ENCODE measurements at places on chromosomes 7 and 10. TPM values are rescaled to one million over a fixed set of nuclear protein-coding genes. Genes with fewer than 3 reads are reported as not detected.

GRCh38 chr7:91814189-91814588, 66.3 kb downstream of the MTERF1 start:
- DNase-seq = no peak

DNA sequence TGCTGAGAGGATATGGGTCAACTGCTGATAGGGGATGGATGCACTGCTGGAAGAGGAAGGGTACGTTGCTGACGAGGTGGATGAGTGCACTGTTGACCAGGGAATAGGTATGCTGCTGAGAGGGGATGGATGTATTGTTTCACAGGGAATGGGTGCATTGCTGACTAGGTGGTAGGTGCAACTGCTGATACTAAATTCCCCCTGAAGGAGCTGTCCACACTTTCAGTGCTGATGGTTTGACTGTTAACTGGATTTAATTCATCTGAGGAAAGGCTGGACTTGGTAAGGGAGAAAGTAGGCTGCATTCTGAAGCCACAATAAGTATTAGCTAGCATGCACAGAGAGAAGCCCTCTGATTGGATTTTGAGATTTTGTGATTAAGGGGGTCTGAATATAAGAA, 1196.8 kb upstream of the PHF14 start:
- no peak for DNase-seq

GRCh38 chr10:5589661-5590511, 65.1 kb downstream of the CALML3 start:
- DNase-seq = peak; percentile 65

DNA sequence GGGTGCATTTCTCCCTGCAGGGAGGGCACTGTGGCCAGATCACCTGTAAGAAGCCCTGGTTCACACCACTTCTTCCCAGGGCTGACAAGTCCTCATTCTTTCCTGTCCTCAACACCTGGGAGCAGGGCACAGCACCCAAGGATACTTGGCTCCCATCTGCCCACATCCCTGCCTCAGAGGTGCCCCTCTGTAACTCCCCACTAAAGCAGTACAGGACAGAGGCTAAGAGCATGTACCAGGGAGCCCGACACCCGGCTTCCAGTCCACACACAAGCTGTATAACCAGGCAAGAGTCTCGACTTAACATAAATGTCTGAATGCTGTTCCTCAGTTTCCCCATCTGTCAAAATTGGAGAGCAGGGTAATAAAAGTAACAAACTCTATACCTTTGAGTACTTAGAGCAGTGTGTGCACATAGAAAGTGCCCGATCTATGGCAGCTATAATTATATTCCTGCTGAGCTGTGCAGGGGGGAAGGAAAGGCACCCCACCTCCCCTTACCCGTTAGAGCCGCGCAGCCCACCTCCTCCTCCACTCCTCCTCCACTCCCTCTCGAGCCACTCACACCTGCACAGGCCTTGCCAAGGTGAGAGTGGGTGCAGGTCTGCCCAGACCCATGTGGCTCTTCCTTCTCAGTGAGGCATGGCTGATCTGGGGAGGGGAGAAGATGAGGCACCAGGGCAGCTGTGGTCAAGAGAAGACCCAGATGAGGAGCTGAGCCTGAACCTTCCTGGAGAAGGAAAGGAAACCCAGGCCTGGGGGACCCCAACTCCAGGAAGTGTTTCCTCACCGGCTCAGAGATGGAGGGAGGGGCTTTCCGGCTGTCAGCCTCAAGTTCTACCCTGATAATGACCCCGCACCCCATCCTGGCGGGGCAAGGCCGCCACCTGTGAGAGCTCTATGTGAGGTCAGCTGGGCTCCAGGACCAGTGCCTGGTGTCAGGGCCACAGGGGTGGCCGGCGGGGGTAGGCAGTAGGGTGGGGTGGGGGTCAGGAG, 22.6 kb downstream of the PODXL start:
- DNase-seq = no peak

DNA sequence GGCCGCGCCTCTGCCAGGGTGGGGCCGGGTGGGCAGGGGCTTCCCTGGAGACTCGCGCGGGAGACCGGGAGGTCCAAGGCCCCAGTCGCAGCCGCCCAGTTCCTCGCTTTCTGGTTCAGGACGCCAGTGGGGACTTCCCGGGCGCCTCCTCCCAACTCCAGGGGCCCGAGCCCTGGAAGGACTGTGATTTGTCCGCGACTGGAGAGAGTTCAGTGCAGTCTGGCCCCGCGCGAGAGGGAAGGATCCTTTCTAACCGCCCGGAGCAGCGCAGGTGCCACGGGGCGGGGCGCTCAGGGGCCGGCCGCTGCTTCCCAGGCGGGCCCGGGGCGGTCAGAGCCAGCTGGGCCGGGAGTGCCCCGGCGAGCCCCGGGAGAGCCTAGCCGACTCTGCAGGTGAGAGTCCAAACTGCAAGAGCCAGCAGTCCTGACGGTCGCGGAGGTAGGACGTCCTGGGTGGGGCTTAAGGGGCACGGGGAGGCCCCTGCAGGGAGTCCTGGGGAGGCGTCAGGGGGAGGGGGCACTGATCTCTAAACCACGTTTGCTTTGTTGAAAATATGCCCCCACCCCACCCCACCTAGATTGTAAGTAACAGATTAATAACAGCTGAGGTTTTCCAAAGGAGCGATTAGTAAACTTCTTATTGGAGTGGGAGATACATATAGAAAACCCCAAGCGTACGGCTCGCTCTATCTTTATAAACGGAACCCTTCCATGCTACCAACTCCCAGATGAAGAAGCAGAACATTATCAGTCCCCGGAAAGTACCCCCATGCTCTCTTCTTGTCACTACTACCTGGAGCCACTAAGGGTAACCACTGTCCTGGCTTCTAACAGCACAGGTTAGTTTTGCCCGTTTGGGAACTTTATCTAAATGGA, 8.2 kb downstream of the NKX2-3 start:
- no peak for DNase-seq

GRCh38 chr10:19629567-19629966, 186.7 kb upstream of the PLXDC2 start:
- no peak for DNase-seq

GRCh38 chr10:30803892-30804322, 174.4 kb upstream of the LYZL2 start:
- no peak for DNase-seq

- DNase-seq = no peak
These were observed 214.6 kb downstream of the PTEN start for GRCh38 chr10:88077977-88078376.

- no peak for DNase-seq
These were observed 25.9 kb downstream of the OAT start for GRCh38 chr10:124392626-124393342.

GRCh38 chr7:136228171-136228570, 251.0 kb upstream of the MTPN start:
- DNase-seq = no peak

GRCh38 chr7:149223176-149223575, 16.3 kb upstream of the ZNF212 start:
- no peak for DNase-seq

DNA sequence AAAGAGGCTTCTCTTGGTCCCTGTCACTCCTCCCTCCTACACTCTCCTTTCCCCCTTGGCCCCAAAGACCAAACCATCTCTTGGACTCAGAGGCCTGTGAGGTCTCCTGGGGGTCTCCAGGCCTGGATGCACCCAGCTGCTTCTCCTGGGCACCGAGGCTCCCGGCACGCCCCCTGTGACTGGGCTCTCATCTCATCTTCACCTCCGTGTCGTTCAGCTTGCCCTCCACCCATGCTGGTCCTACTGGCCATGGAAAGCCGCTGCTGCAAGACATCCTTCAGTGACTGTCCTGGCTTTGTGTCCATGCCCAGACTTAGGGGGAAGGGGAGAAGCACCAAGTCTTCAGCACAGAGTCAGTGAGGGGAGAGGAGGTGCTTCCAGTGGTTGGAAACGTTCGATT, 141.4 kb upstream of the RET start:
- no peak for DNase-seq

DNA sequence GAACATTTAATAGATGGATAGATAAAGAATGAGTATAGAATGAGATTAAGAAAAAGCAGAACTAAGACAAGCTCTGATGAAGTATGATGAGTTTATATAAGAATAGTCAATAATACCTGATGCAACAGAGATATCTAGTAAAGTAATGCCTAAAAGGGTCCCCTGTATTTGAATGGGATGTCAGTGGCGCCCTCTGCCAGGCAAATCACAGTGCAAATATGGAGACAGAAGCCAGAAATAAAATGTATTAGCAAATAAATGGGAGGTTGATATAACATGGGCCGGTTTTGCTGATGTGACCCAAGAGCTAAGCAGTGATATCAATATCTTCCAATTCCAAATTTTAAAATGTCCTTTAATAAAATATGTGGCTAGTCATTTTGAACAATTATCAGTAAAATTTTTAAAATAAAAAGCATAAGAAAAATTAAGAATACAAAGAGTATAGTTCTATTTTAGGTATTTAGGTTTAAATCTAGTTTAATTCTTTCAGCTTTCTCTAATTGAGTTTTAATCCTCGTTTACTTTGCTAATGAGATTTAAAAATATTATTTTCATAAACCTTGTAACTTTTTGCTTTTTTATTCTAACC, 62.6 kb downstream of the ADK start:
- DNase-seq = peak; percentile 67

DNA sequence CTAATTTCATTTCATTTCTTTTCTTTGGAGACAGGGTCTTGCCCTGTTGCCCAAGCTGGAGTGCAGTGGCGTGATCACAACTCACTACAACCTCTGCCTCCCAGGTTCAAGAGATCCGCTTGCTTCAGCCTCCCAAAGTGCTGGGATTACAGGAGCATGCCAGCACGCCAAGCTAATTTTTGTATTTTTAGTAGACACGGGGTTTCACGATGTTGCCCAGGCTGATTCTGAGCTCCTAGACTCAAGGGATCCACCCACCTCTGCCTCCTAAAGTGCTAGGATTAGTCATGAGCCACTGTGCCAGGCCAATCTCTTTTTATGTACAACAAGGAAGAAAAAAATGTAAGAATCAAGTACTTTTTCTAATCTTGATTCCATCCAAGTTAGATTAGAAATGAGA, 10.7 kb upstream of the KMT2E start:
- peak; percentile 66 for DNase-seq

GRCh38 chr7:114086914-114087652, 168.3 kb upstream of the PPP1R3A start:
- DNase-seq = peak; percentile 27

GRCh38 chr10:114151486-114151885, 22.5 kb downstream of the CCDC186 start:
- DNase-seq = peak; percentile 73

DNA sequence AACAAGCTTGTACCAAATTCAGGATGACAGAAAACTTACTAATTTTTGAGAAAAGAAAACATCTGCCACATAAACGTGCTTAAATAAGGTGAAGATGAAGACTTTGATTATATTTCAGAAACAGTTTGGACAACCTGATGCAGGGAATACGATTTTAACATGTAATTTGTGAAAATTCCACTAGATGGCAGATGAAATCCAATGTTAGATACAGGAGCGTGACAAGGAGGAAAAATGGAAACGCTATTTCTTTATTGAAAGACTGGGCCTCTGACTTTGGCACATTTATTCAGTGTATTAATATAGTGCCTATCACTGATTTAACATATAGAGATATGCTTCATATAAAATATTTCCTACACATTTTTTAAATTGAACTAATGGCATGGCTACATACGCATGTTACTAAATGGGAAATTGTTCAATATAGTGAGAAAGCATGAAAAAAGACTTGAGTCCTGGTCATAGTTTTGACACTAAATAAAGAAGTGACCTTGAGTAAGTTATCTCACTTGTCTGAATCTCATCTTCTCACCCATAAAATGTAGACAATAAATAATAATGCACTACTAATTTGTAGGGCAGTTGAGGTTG, 60.7 kb downstream of the CD36 start:
- DNase-seq = peak; percentile 61

DNA sequence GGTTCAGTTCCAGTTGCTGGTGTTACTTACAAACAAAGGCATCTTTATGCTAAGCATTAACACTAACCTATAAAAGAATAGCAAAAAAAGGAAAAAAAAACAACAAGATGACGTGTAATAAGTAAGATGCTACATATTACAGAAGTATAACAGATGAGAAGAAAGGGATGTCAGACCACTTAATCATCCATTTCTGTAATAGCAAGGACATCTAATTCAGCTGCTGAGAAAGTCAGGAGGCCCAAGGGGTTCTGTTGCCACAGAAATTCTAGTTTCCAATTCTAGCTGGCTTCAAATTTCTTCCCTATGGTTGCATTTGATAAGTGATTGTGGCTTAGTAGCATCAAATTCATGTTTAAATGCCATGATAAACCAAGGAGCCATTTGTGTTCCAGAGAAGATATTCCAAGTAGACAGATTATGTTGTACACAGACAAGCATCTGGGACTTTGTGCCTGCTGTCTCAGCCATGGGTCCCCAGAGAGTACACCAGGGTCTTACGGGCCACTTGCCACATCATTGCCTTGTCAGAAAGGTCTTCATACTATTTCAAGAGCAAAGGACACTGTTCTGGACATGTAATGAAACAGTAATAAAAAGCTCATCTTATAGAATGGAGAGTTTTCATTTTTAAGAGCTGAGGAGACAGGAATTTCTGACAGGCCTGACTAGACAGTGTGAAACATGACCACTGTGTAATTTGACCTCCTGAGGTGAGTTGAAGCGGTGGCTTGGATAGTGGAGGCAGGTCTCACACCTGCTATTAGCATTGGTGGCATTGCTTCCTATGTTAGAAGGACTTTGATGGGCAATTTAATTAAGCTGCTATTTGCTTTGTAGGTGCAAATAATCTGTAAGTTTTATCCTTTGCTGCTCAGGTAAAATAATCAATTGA, 4.2 kb upstream of the ASB4 start:
- no peak for DNase-seq

GRCh38 chr7:30656006-30656957, 26.0 kb downstream of the CRHR2 start:
- DNase-seq = no peak

DNA sequence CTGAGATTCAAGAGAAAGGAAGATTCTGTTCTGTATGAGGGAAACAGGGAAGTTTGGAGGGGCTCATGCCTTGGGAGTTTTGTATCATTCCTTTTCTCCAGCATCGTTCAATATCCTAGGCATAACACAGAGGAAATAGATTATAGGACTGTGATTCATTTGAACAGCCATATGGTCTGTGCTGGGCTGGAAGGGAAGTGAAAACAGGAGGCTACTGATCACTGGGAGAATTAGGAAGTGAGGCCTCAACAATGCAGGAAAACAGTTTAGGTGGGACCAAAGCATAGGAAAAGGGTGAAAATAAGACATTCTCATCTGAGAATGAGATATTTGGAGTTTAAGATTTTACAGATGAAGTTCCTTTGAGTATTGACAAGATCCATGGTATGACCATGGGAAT, 70.7 kb upstream of the MKX start:
- DNase-seq = no peak

DNA sequence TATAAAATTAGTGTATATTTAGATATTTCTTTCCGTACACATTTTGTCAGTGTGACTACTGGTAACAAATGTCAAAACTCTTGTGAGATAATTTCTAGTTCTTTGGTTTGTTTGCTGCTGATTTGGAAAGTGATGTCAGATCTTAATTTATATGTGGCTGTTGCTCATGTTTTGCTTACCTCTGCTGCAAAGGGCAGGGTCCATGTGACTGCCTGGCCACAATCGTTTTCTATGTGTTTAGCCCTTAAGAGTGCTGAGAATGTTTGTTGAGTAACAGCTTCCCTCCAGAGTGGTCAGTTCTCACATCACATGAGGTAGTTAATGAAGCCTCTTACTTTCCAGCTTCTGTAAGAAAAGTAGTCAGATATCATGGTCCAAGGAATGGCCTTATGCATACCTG, 4.2 kb downstream of the NRBF2 start:
- DNase-seq = no peak

The DNAH11 gene
- 0.69 TPM for total RNA-seq

The SAMD8 gene
- total RNA-seq = 22.8 TPM

The ITPRID1 gene
- total RNA-seq = not detected

The RNLS gene
- 2.5 TPM for total RNA-seq

The DKK1 gene
- total RNA-seq = 200 TPM

The CLDN4 gene
- 0.25 TPM for total RNA-seq

The TMEM130 gene
- total RNA-seq = not detected

The MYPN gene
- not detected for total RNA-seq

The METTL27 gene
- total RNA-seq = 1.2 TPM

The CCL24 gene
- total RNA-seq = not detected
